Kasumi-1 (cell line): ENCODE measurements at places on chromosomes 3 and 15.

- no peak for DNase-seq
Observed at GRCh38 chr3:127915115-127915936, at the start of gene KBTBD12. Gene KBTBD12 (plus strand): TSS chr3:127915232. CDS start chr3:127923062, 7,830 bp downstream.

DNA sequence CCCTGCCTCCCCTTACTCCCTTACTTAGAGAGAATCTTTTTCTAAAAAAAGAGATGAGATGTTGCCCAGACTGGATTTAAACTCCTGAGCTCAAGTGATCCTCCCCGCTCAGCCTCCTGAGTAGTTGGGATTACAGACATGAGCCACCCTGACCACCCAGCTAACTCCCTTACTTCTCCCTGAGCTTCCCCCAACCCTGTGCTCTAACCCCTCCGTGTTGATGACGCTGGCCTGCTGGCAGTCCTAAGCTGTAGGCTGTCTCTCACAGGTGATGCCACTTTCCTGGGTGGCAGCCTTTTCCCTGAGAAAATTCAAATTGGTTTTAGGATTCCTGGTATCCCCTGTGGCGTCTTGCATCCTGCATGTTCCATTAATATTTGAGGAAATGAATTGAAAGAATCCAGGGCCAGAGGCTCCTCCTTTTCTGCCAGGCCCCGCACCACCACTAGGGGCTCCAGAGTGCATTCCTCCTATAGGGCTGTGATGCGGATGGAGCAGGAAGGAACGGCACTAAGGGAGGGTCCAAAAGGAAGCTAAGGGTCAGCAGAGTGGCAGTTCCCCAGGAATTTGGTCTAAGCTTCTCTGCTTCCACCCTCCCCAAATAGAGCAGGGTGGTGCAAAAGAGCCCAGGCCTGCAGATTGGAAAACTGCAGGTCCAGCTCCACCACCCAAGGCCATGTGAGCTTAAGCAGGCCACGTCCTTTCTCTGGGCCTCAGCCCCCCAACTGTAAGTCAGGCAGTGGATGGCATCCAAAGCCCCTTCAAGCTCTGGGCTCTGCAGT is 101.1 kb downstream of the DAPK2 start:
- DNase-seq = peak; percentile 80

- no peak for DNase-seq
Observed at GRCh38 chr3:111260878-111261277, 189.3 kb downstream of the NECTIN3 start.

DNA sequence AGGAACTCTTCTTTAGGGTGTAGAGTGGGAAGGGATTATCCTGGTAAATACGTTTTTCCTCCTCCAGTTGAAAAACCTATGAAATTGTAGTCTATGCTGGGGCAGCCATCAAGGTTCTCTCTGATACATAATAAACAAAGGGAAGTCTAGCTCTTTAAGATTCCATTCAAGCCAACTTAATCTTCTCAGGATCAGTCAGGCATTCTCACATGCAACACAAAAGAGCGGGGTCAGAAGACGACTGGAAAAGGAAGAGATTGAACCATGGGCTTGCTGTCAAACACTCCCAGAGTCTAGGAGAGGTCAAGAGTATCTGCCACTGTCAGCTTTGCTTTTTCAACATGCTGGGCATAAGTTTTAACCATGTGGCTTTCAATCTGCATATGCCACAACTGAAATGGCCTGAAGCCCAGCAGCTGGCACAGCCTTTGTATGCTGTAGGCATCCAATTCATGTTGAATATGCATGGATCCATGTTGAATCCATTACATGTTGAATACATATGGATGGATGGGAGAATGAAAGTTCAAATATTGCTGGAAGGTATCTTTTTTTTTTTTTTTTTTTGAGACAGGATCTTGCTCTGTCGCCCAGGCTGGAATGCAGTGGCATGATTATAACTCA is 8.5 kb downstream of the TRAT1 start:
- DNase-seq = no peak

DNA sequence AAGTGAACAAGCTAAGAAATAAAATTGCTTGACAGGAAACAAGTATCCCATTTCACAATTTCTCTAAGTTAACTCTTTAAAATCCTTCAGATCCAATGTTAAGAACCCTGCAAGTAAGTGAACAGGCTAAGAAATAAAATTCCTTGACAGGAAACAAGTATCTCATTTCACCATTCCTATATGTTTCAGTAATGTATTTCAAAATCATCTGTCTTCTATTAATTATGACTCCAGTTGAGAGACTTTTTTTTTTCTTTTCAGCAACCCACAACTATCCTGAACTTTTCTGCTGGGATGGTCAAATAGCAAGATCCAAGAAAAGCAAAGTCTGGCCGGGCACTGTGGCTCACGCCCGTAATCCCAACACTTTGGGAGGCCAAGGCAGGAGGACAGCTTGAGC is 2.4 kb upstream of the SLC12A6 start:
- no peak for DNase-seq

DNA sequence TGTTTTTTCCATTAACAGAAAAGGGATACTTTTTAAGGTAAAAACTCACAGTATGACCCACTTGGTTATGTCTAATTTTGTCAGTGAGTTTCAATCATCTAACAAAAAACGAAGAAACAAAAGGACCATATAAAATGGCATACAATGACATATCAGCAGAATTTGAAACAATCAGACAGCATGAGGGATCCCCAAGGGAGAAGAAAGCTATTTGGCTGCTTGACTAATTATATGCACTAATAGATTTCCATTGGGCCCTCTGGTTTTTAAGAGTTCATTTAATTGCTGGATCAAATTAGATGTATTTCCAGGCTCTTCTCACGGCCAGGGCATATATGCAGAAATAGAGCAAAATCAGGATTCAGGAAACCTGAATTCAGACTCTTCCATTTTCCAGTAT is 376.4 kb upstream of the GBE1 start:
- no peak for DNase-seq

GRCh38 chr3:24388159-24388558 is 106.5 kb downstream of the THRB start:
- no peak for DNase-seq

GRCh38 chr3:94009608-94010007 is 18.8 kb downstream of the STX19 start:
- DNase-seq = no peak

GRCh38 chr3:144229330-144229729 is 257.7 kb downstream of the DIPK2A start:
- no peak for DNase-seq

- peak; percentile 51 for DNase-seq
Observed at GRCh38 chr3:128322030-128323022, 144.4 kb downstream of the DNAJB8 start.

DNA sequence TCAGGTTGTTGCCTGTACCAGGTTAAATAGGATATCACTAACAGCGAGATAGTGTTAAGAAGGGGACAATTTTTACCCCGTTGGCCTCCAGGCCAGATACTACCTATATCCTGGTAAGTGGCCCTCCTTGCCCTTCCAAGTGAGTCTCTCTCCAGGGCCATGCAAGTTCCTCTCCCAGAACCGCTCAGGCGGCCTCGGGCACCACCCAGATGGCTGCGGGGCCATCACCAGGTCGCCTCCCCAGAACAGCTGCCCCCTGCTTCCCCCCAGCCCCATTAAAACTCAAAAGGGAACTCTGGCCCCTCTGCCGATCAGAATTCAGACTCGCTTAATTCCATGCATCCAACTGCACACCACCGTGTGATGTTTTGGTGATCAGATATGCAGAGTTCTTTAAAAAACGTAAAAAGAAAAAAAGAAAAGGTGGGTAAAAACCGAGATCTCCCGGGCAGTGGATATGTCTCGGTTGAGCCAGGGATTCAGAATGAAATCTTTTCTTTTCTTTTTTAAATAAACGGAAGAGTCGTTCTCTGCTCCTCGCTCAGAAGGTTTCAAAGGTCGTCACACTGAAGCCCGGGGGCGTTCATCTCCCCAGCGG is 1.9 kb upstream of the TRIM71 start:
- no peak for DNase-seq

- no peak for DNase-seq
Observed at GRCh38 chr15:66102563-66103292, 150.8 kb downstream of the MEGF11 start.

- DNase-seq = no peak
Observed at GRCh38 chr15:40470423-40471104, at the start of gene CHST14. Gene CHST14 (plus strand): TSS chr15:40470984. CDS start chr15:40471214, 230 bp downstream.

- DNase-seq = peak; percentile 27
Observed at GRCh38 chr3:122942937-122943827, 84.4 kb downstream of the SEMA5B start.

DNA sequence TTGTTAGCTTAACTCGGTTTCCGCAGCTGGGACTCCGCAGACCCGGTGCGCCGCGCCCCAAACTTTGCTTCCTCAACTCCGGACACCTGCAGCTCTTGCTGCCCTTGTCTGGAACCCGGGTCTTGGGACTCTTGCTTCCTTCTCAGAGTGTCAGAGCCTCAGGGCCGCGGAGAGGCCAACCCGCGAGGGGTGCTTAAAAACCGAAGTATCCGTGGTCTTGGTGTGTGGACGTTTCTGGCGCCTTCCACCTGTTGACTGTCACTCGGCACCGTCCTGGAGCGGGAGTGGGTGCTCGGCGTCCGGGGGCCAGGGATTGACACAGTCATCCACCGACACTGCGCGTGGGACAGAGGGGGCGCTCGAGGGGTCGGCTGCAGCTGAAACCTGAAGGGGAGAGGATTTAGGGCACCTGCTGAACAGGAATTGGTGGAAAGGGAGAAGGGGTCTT is 386 bp downstream of the SQOR start:
- DNase-seq = no peak

DNA sequence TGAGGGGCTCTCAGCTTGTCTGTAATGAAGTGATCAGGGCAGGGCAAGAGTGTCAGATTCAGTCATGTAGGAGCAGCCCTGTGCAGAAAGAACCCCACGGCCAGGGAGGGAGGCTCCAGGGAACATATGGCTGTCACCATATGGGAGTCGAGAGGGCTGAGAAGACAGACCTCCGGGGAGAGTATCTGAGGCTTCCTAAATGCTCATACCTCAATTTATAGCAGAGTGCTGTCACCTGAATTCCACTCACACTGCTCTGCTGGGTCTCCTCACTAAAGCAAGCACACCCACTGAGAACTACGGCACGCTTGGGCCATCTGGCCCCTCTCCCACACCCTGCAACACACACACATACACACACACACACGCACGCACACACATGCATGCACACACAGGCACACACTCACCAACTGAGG is 92.3 kb upstream of the TJP1 start:
- no peak for DNase-seq

- DNase-seq = no peak
Observed at GRCh38 chr3:126034481-126035361, 49.2 kb downstream of the SLC41A3 start.

- DNase-seq = no peak
Observed at GRCh38 chr3:131804565-131805133, 230.2 kb downstream of the CPNE4 start.

DNA sequence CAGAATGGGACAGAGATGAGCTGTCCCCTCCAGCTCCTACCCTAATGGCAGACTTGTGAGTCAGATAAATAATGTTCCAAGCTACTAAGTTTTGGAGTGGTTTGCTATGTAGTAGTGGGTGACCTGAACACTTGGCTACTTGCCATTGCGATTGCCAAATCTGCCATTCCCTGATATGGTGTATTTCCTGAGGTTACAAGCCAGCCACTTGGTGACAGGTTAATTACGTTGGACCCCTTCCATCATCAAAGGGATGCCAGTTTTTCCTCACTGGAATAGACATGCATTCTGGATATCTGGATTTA is 33.6 kb downstream of the MORF4L1 start:
- no peak for DNase-seq

- DNase-seq = no peak
Observed at GRCh38 chr3:139846729-139847128, 88.3 kb upstream of the CLSTN2 start.

GRCh38 chr15:88810446-88810845 is 7.2 kb downstream of the ACAN start:
- no peak for DNase-seq

DNA sequence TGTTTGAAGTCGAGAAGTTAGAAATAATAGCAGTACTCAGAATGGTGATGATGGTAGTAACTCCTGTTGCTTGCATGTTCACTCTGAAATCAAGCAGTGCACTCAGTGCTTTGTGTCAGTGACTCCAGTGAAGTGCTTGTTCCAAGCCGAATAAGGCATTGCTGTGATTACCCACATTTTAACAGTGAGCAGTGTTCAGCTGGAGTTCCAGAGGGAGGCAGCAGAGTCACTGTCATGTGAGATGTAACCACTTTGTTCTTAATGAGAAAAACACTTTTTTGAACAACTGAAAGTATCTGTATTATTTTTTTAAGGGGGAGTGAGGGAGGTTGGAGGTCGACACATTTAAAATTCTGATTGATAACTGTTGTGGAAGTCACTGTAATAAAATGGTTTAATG is 3.7 kb downstream of the MDFIC2 start:
- peak; percentile 50 for DNase-seq

DNA sequence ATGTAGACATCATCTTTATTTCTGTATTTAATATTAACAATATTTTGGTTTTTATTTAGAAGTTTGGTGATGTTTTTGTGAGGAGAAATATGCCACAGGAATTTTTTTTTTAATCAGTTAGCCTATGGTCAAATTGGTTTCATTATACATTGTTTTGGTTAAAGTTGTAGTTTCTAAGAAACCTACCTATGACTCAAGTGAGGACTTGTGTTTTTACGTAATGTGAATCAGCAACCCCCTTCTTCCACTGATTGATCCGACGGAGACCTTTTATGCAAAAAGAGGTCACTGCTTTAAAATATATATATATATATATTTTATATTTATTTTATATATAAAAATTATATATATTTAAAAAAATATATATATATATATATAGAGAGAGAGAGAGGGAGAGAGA is 698.1 kb downstream of the FHIT start:
- no peak for DNase-seq

- peak; percentile 43 for DNase-seq
Observed at GRCh38 chr3:179450901-179451264, 387 bp downstream of the GNB4 start.

DNA sequence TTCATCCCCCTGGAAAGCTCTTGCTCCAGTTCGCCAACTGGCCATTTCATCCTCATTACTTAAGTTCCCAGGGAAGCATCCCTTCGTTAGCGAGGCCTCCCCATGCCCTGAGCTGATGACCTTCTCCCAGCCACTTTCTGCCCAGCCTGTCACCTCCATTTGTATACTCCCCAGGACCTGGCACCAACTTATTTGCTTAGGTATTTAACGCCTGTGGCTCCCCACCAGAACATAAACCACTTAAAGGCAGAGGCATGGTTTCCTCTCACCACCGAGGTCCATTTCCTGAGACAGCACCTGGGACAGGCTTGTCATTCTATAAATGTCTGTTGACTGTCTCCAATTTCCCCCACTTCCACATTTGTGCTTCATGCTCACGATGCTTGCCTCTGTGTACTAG is 189.0 kb downstream of the ZNF621 start:
- DNase-seq = no peak

DNA sequence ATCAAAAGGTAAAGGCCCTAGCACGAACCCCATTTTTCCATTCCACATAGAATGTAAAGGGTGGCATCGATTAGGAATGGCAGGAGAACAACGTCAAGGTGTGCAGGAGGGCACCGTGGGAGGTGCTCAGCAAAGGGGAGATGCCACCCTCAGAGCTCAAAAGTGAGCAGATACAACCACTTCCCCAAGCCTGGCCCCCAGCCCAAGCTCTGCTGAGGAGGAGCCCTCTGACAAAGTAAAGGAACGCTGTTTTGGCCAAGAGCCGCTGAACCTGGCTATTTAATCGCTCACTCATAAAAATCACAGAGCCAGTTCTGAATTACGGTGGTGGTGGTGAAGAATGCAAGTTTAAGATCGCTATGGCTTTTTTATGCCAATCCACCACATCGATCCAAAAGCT is 12.4 kb downstream of the GNB5 start:
- no peak for DNase-seq

- DNase-seq = no peak
Observed at GRCh38 chr3:9420850-9421549, 23.6 kb downstream of the SETD5 start.

- no peak for DNase-seq
Observed at GRCh38 chr15:84947947-84948830, 33.5 kb upstream of the PDE8A start.

GRCh38 chr3:43019006-43019809 is 40.1 kb downstream of the GASK1A start:
- DNase-seq = no peak
